Activated CD8-positive, alpha-beta T cell treated with anti-CD3 and anti-CD28 coated beads for 36 hours (primary cell): ENCODE measurements at places on chromosomes 13 and 19. TPM values are rescaled to one million over a fixed set of nuclear protein-coding genes. Genes with fewer than 3 reads are reported as not detected.

Gene NLRP4
- not detected for total RNA-seq

Gene DCT
- total RNA-seq: not detected

Gene SMAD9
- total RNA-seq: 0.11 TPM

Gene MVB12A
- 28.1 TPM for total RNA-seq

Gene TMIGD2
- 14.8 TPM for total RNA-seq

Gene LHB
- total RNA-seq: not detected

Gene DCLK1
- total RNA-seq: not detected

GRCh38 chr13:104641309-104641708 lies 1575.1 kb upstream of the SLC10A2 start:
- no peak overlapping the region for H3K4me3 ChIP-seq
- no peaks in the 10 kb centered on the region for H3K36me3 ChIP-seq

DNA sequence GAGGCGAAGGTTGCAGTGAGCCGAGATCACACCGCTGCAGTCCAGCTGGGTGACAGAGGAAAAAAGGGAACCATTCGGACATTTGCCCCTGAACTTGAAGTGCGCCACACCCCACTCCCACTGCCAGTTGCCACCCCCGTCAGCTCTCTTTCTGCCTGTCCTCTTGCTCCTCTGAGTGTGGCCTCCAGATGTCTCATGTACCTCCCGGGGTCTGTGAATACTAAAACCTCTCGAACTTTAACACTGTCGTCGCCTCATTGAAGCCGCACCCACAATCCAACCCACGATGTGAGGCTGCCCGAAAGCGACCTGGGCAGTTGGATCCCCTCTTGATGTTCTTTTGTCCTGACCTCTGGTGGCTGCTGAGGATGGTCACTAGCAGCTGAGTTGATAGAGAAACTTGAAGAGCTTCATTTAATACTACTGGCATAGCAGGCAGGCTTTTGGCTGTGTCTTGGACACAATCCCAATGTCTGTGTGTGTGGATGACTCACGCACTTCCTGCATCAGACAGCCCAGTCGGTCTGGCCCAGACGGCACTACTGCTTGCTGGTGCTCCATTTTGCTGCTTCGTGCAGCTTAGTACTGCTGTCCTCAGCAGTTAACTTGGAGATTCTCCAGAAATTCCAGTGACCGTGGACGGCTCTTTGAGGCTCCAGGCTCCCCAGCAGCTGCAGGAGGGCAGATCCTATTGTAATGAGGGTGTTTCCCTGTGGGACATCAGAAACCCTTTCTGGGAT lies 4.2 kb downstream of the FPR3 start:
- H3K4me3 ChIP-seq: no peak overlapping the region
- no peak overlapping the region for H3K27ac ChIP-seq
- peaks cover 10% of the 10 kb centered on the region for H3K27me3 ChIP-seq
- no peak for DNase-seq

GRCh38 chr13:109628251-109628699 lies 158.1 kb downstream of the IRS2 start:
- H3K4me3 ChIP-seq: no peak overlapping the region
- H3K36me3 ChIP-seq: no peaks in the 10 kb centered on the region
- H3K4me1 ChIP-seq: no peaks in the 10 kb centered on the region
- DNase-seq: no peak
- H3K27me3 ChIP-seq: peaks cover 2% of the 10 kb centered on the region

- no peak overlapping the region for H3K4me3 ChIP-seq
- H3K36me3 ChIP-seq: no peaks in the 10 kb centered on the region
- H3K27ac ChIP-seq: no peak overlapping the region
- H3K27me3 ChIP-seq: no peaks in the 10 kb centered on the region
These were observed 218.7 kb downstream of the KCTD12 start for GRCh38 chr13:76667551-76667950.

DNA sequence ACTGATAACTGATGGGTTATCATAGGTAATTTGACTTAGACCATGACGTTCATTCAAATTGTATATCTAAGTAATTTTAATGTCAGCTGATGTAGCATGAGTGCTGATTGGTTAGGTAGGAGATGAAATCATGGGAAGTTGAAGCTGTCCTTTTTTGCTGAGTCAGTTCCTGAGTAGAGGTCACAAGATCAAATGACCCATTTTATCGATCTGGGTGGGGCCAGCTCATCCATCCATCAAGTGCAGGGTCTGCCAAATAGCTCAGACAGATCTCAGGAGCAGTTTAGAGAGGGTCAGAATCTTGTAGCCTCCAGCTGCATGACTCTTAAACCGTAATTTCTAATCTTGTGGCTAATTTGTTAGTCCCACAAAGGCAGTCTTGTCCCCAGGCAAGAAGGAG lies 35.3 kb upstream of the CD177 start:
- DNase-seq: no peak

- H3K4me1 ChIP-seq: no peaks in the 10 kb centered on the region
- H3K27ac ChIP-seq: no peak overlapping the region
- no peaks in the 10 kb centered on the region for H3K36me3 ChIP-seq
- H3K27me3 ChIP-seq: peaks cover 6% of the 10 kb centered on the region
- H3K4me3 ChIP-seq: no peak overlapping the region
- DNase-seq: no peak
These were observed 16.8 kb downstream of the MEX3D start for GRCh38 chr19:1551068-1552040.

DNA sequence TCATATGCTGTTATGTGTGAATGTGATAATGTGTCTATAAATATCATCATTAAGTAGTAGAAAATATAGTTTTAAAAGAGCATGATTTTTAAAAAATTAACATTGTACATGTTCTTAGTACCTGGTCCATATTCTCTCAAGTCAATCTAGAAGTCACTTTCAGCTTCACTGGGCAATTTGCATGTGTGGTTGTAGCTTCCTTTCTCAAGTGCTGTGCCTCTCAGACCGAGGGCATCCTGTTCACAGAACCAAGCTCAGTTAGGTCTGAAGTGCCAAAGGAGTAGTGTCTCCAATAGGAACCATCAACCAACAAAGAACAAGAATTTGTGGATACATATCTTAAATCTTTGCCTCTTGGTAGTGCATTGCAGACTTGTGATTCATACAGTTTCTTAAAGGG lies 541.8 kb upstream of the SLC10A2 start:
- no peak overlapping the region for H3K27ac ChIP-seq
- no peaks in the 10 kb centered on the region for H3K27me3 ChIP-seq
- no peak for DNase-seq
- no peak overlapping the region for H3K4me3 ChIP-seq

- no peak for DNase-seq
- no peak overlapping the region for H3K27ac ChIP-seq
- H3K27me3 ChIP-seq: no peaks in the 10 kb centered on the region
- no peaks in the 10 kb centered on the region for H3K4me1 ChIP-seq
- no peaks in the 10 kb centered on the region for H3K36me3 ChIP-seq
These were observed 350.5 kb downstream of the GPC6 start for GRCh38 chr13:93577105-93577504.

DNA sequence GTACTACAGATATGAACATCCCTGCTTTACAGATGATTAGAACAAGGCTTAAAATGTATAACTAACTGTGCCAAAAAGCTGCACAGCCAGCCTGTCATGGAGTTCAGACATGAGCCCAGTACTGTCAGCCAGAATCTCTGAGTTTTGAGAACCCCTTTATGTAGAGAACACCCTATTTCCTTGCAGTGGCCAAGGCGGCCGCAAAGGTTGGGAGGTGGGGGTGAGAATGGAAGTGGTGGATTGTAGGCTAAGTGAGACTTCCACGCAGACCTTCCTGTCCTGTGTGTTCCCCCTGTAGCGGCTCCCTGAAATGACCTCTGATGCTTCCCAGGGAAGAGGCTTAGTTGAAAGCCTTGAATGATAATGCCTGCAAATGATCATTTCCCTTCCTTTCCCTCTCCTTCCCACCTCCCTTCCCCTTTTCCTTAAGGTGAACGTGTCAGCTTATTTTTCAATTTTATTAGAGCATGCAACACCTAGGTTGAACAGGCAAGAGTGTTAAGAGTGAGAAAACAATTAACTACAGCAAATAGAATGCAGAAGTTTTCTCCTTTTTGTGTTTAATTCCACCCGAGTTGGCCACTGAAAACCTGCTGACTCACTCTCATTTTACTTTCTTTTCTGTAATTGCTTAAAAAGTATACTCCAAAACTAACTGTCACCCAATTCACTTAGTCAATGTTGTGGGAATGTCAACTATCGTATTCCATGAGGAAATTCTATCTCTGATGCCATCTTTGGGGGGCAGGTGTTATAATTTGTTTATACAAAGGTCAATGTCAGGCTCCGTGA lies 167.0 kb upstream of the EDNRB start:
- H3K4me3 ChIP-seq: no peak overlapping the region
- H3K27ac ChIP-seq: no peak overlapping the region
- DNase-seq: no peak
- H3K36me3 ChIP-seq: no peaks in the 10 kb centered on the region
- H3K4me1 ChIP-seq: no peaks in the 10 kb centered on the region
- peaks cover 13% of the 10 kb centered on the region for H3K27me3 ChIP-seq

GRCh38 chr19:19549804-19550464 lies 11.9 kb downstream of the CILP2 start:
- no peak overlapping the region for H3K4me3 ChIP-seq
- H3K27me3 ChIP-seq: no peaks in the 10 kb centered on the region
- H3K36me3 ChIP-seq: no peaks in the 10 kb centered on the region
- no peak overlapping the region for H3K27ac ChIP-seq
- no peak for DNase-seq

DNA sequence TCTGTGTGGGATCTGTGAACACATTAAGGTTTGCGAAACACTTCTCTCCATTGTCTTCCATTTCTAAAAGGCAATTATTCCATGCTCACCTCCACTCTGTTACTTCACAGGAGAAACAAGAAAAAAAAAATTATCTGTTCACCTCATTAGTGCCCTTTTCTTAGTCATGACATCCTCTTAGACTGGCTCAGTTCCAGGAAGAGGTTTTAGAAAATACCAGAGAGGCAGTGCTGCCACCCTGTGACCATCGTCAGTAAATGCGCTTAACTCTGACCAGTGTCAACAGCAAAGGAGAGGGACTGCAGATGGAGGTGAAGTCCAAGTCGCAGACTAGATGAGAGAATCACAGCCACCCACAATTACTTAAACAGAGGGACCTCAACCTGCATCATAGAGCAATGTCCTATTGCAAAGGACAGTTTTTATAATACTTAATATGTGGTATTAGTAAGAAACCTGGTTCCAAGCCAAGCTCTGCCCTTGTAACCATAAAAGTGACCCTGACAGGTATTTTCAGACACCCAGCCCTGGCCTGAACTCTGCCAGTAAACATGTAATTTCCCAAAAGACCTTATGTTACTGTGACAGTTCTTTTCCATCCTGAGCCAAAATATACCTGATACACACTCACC lies 19.4 kb downstream of the CEACAM21 start:
- no peak overlapping the region for H3K4me3 ChIP-seq
- no peaks in the 10 kb centered on the region for H3K36me3 ChIP-seq
- DNase-seq: peak; percentile 75
- no peak overlapping the region for H3K27ac ChIP-seq
- peaks cover 7% of the 10 kb centered on the region for H3K4me1 ChIP-seq

GRCh38 chr13:106302011-106302410 lies 233.5 kb downstream of the EFNB2 start:
- H3K36me3 ChIP-seq: no peaks in the 10 kb centered on the region
- no peaks in the 10 kb centered on the region for H3K4me1 ChIP-seq
- no peak overlapping the region for H3K4me3 ChIP-seq
- no peak for DNase-seq
- no peak overlapping the region for H3K27ac ChIP-seq

- H3K27me3 ChIP-seq: no peaks in the 10 kb centered on the region
- DNase-seq: no peak
- H3K27ac ChIP-seq: no peak overlapping the region
These were observed 4.3 kb upstream of the NR1H2 start for GRCh38 chr19:50371914-50372475.

DNA sequence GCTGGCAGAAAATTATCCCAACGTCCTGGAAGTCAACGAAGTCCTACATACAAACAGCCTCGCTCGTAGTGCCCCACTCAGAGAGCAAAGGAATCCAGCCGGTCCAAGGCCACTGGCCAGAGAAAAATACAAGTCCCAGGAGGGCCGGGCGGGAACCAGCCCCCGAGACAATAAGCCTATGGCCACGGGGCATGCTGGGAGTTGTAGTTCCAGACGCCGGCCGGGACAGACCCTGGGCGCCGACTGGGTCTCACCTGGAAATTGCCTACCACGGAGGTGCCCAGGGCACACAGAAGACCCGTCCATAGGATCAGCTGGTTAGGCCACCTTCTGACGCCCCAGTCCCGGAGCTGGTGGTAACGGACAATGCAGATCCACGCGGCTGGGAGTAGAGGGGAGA lies 5.4 kb downstream of the TMEM150B start:
- no peak overlapping the region for H3K27ac ChIP-seq
- peaks cover 5% of the 10 kb centered on the region for H3K27me3 ChIP-seq
- no peaks in the 10 kb centered on the region for H3K4me1 ChIP-seq
- DNase-seq: no peak
- no peak overlapping the region for H3K4me3 ChIP-seq

GRCh38 chr13:22703601-22704209 lies 477.1 kb upstream of the SGCG start:
- H3K27me3 ChIP-seq: no peaks in the 10 kb centered on the region
- no peak for DNase-seq
- no peak overlapping the region for H3K4me3 ChIP-seq
- no peaks in the 10 kb centered on the region for H3K4me1 ChIP-seq
- H3K36me3 ChIP-seq: no peaks in the 10 kb centered on the region

GRCh38 chr19:17333611-17334413 lies 843 bp downstream of the ANO8 start:
- no peaks in the 10 kb centered on the region for H3K27me3 ChIP-seq
- DNase-seq: peak; percentile 93
- H3K27ac ChIP-seq: peak overlapping the region; percentile 8

DNA sequence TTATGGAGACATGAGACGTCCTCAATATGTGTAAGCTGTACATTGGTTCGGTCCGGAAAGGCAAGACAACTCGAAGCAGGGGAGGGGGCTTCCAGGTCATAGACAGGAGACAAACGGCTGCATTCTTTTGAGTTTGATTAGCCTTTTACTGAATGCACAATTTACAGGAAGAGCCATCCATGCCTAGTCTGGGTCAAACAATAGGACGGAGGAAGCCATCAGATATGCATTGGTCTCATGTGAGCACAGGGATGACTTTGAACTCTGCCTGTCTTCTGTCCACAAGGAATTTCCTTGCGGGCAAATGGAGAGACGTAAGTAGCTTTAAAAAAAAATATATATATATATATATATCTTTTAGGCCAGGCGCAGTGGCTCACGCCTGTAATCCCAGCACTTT lies 1.9 kb upstream of the CCNP start:
- no peak overlapping the region for H3K27ac ChIP-seq
- no peaks in the 10 kb centered on the region for H3K36me3 ChIP-seq
- no peak for DNase-seq
- H3K4me1 ChIP-seq: peaks cover 29% of the 10 kb centered on the region

- no peak for DNase-seq
- peak overlapping the region; percentile 42 for H3K27ac ChIP-seq
- H3K4me1 ChIP-seq: peaks cover 15% of the 10 kb centered on the region
- H3K36me3 ChIP-seq: no peaks in the 10 kb centered on the region
- no peaks in the 10 kb centered on the region for H3K27me3 ChIP-seq
These were observed 26.1 kb downstream of the GAS6 start for GRCh38 chr13:113837560-113838355.

- peaks cover 22% of the 10 kb centered on the region for H3K4me1 ChIP-seq
- H3K27ac ChIP-seq: no peak overlapping the region
- no peak for DNase-seq
- no peaks in the 10 kb centered on the region for H3K27me3 ChIP-seq
These were observed 22.3 kb downstream of the ATP4B start for GRCh38 chr13:113635709-113636108.

GRCh38 chr13:41501281-41501680 lies 43.9 kb downstream of the RGCC start:
- no peak overlapping the region for H3K27ac ChIP-seq
- no peak for DNase-seq
- peaks cover 6% of the 10 kb centered on the region for H3K36me3 ChIP-seq
- no peaks in the 10 kb centered on the region for H3K27me3 ChIP-seq
